Non-pigmented ciliary epithelial cell (primary cell): ENCODE measurements at places on chromosomes 12 and 14.
A peak's percentile ranks its signal among the peaks of the same experiment; 100 is the strongest.

DNA sequence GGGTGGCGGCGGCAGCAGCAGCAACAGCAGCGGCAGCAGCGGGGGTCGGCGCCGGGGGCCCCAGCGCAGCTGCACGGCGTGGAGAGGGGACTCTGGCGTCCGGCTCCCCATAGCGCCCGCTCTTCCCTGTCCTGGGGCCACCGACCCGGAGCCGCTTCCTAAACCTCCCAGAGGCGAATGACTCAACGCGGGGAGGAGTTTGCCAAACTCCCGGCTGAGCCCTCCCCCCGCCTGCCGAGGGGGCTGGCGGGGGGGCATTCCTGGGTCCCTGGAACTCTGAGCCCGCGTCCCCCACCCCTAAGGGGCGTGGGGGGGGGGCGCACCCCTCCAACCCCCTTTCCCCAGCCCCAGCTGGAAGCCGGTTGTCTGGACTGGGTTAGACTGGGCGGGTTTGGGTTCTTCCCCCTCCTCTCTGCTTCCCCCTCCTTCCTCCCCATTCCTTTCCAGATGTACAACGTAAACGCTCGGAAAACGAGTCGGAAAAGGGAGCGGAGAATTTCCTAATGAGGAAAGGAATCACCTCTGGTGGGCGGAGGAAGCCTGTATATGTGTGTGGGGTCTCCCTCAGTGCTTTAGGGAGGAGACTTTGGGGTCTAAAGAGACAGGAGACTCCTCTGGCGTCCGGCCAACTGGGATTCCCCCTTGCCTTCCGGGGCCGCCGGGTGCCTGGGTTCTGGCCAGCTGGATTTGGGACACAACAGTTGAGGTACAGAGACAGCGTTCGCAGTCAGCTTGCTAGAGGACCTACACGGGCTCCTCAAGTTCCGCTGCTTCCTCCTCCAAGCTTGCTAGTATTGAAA, at the start of gene ITGA5:
Gene ITGA5 (minus strand): TSS at position 179 of the 800 bp plus-strand sequence. CDS start 68 bp downstream, at position 111.
- DNase-seq, result no peak

- no peak for DNase-seq
Observed at GRCh38 chr12:79920421-79921238, 14.3 kb downstream of the PPP1R12A start.

DNA sequence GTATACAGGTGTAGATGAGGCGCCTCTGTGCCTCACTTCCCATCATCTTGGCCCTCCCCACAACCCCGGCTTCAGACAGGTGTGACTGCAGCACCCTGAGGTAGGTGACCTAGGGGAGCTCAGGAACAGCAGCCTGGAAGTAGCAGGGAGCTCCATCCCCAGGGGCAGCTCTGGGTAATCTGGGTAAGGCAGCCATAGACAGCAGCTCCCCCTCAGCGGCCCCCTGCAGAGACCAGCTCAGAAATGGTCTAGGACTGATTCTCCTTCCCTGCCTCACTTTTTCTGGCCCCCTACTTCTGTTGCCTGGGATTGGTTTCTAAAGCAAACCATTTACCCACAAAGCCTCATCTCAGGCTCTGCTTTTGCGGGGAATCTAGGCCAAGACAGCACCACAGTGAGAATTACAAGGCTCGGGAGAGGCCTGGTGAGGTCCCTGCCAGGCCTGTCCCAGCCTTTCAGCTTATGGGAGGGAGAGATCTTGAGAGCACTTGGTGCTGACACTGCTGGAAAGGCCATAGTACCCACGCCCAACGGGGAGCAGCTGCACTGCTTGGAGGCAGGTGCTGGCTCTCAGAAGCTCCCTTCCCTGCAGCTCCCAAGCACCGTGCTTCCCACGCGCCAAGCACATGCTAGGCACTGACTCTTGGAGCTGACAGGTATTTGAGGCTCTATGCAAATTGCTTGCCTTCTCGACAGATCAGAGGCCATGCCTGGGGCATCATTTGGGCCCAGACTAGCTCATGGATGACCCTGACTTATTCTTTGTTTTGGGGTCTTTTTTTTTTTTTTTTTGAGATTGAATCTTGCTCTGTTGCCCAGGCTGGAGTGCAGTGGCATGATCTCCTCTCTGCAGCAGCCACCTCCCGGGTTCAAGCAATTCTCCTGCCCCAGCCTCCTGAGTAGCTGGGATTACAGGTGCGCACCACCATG, 45.1 kb upstream of the TRAF3 start:
- DNase-seq, result no peak

DNA sequence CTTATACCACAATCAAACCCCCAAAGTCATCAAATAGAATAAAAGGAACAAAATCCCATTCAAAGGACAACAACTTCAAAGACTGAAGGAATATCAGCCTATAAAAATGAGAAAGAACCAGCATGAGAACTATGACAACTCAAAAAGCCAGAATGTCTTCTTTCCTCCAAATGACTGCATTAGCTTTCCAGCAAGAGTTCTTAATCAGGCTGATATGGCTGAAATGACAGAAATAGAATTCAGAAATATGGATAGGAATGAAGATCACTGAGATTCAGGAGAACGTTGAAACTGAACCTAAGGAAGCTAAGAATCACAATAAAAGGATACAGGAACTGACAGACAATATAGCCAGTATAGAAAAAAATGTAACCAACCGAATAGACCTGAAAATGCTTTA, 109.5 kb downstream of the SINHCAF start:
- DNase-seq, result no peak

DNA sequence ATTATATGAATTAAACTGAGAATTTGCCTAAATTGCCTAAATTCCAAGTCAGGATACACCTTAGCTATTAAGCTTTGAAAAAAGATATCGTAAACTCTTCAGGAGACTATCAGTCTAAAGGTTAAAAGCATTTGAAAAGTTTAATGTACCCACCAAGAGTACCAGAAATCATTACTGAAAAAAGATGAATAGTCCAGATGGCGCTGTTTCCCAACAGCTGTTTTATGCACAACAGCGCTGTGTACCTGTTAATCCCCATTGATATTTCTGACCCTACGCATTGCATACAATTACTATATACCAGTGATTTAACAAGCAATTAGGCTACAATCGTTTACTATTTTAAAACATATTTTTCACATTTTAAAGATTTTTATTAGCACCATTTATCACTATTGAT, 185.0 kb downstream of the PLCZ1 start:
- no peak for DNase-seq

DNA sequence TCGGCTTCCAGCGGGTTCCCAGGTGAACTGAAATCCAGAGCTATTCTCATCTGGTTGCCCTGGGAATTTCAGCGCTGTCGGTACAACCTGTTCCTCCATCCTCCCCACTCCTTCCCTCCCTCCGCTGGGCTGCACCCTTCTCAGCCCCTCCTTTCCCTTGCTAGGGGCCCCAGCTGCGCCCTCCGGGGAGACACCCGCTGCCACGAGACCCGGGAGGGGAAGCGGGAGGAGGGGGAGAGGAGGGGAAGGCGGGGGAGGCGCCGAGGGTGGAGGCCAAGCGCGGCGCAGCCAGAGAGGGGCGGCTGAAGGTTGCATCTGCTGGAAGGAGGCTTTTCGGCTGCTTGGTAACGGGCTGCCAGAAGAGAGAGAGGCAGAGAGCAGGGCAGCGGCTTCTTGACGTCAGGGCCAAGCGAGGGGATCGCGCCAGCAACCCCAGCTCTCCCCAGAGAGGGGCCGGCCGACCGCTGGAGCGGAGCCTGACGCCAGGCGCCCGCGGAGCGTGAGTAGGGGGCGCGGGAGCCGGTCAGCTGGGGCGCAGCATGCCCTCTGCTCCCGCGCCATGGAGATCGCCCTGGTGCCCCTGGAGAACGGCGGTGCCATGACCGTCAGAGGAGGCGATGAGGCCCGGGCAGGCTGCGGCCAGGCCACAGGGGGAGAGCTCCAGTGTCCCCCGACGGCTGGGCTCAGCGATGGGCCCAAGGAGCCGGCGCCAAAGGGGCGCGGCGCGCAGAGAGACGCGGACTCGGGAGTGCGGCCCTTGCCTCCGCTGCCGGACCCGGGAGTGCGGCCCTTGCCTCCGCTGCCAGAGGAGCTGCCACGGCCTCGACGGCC, at the start of gene KCNA5:
Gene KCNA5 (plus strand): TSS at position 291 of the 831 bp plus-strand sequence. CDS start 269 bp downstream, at position 560.
- no peak for DNase-seq

GRCh38 chr12:114662512-114663177, 21.3 kb downstream of the TBX3 start:
- peak; percentile 79 for DNase-seq

GRCh38 chr12:16282978-16283377, 5.5 kb upstream of the SLC15A5 start:
- no peak for DNase-seq
